Heart left ventricle (tissue), 16 donors: ENCODE measurements at places on chromosomes 6 and 20. TPM values are rescaled to one million over a fixed set of nuclear protein-coding genes. Genes with fewer than 3 reads are reported as not detected.

Gene LPIN3
- 12.8 TPM for polyA plus RNA-seq

DNA sequence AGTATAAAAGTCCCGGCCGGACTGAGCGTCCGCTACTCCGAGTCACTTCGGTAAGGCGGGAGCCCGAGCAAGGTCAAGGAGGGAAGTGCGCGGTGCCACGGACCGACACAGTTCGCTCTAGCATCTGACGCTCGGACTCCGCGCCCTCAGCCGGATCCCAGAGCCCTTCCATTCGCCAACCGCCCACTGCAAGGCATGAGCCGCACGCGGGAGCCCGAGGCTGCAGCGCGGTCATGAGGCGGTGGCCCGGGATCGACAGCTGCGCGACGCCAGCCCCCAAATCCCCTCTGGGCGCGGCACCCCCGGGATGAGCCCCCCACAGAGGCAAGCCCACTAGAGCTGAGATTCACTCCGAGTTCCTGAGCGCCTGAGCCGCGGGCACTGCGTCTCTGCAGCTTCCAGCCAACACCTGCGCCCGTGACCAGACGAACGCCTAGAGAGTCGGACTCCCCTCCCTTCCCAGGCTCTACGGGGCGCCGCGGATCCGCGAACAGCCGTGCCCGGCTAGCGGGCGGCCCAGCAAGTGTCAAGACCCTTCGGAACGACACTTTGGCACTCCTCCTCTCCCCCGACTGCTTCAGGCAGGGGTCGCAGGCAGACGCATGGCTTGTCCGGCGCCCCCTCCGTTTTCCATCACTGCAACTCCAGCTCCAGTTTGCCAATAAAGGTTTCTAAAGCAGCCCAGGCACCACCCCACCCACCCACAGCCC is 725 bp upstream of the ISM1 start:
- H3K27ac ChIP-seq: no peak overlapping the region
- H3K4me1 ChIP-seq: no peaks in the 10 kb centered on the region
- peaks cover 25% of the 10 kb centered on the region for H3K27me3 ChIP-seq
- peak overlapping the region; percentile 45 for H3K4me3 ChIP-seq
- peak; percentile 70 for DNase-seq

DNA sequence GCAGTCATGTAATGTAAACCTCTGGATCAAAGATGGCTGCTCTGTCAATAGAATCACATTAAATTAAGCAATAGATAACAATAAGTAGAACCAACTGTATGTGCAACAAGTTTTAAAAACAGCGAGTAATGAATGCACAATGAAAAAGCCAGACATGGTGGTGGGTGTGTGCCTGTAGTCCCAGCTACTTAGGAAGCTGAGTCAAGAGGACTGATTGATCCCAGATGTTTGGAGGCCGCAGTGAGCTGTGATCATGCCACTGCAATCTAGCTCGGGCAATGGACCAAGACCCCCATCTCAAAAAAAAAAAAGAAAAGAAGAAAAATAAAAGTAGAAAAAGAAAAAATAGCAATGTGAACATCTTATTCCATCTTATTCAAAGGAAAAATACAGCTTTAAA is 558.7 kb upstream of the MMS22L start:
- no peak overlapping the region for H3K27ac ChIP-seq
- no peaks in the 10 kb centered on the region for H3K36me3 ChIP-seq
- H3K4me1 ChIP-seq: no peaks in the 10 kb centered on the region
- no peak overlapping the region for H3K4me3 ChIP-seq
- H3K27me3 ChIP-seq: no peaks in the 10 kb centered on the region

Gene MPIG6B
- 0.23 TPM for polyA plus RNA-seq

GRCh38 chr20:51287628-51288413 is 254.7 kb downstream of the NFATC2 start:
- DNase-seq: no peak
- H3K27me3 ChIP-seq: no peaks in the 10 kb centered on the region
- no peaks in the 10 kb centered on the region for H3K4me1 ChIP-seq
- no peaks in the 10 kb centered on the region for H3K36me3 ChIP-seq
- no peak overlapping the region for H3K27ac ChIP-seq

DNA sequence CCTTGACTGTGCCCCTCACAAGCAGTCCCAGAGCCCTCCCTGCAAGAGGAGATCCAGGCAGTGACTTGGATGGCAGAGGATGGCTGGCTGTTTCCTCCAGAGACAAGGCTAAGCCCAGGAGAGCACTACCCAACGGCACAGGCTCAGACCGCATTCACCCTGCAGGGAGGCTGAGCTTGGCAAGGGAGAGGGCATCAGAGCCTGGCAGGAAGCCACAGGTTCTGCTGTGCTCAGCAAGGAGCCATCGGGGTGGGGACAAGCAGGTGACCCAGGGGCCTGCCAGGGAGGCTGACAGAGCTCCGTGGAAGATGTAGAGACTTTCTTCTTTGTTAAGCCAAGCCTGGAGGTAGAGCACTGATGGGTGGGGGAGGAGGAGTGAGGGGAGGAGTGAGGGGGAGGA is 159.2 kb upstream of the CST7 start:
- H3K4me3 ChIP-seq: no peak overlapping the region
- no peaks in the 10 kb centered on the region for H3K27me3 ChIP-seq
- DNase-seq: no peak
- H3K4me1 ChIP-seq: no peaks in the 10 kb centered on the region
- H3K27ac ChIP-seq: no peak overlapping the region
- H3K36me3 ChIP-seq: no peaks in the 10 kb centered on the region

- H3K36me3 ChIP-seq: no peaks in the 10 kb centered on the region
- no peak overlapping the region for H3K4me3 ChIP-seq
- no peak for DNase-seq
- H3K27ac ChIP-seq: no peak overlapping the region
- H3K27me3 ChIP-seq: no peaks in the 10 kb centered on the region
- no peaks in the 10 kb centered on the region for H3K4me1 ChIP-seq
Measured at GRCh38 chr6:130661077-130661476, 166.1 kb upstream of the SMLR1 start.

DNA sequence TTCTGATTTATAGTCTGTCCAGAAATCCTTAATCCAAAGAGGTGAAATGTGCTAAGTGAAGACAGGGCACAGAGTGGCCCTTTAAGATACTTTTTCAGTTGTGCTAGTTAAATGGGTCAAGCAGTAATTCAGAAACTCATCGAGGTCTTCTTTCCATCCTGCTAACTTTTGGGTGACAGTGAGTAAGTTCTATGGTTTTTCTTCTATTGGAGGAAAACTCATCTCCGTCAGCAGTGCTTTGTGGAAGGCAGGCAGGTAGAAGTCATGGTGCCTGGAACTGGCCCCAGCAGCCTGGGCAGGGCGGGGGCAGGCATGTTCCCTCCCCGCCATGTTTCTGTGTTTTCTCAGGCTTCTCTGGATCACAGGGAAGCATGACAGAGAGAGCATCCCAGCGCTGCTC is 66.5 kb upstream of the SCP2D1 start:
- H3K27me3 ChIP-seq: no peaks in the 10 kb centered on the region
- H3K27ac ChIP-seq: no peak overlapping the region
- no peak for DNase-seq
- no peaks in the 10 kb centered on the region for H3K36me3 ChIP-seq
- no peaks in the 10 kb centered on the region for H3K4me1 ChIP-seq

Gene PRELID3B
- 14.1 TPM for polyA plus RNA-seq

Gene SLC18B1
- polyA plus RNA-seq: 2.5 TPM

Gene TAAR6
- not detected for polyA plus RNA-seq

Gene NNAT
- polyA plus RNA-seq: 1.1 TPM

DNA sequence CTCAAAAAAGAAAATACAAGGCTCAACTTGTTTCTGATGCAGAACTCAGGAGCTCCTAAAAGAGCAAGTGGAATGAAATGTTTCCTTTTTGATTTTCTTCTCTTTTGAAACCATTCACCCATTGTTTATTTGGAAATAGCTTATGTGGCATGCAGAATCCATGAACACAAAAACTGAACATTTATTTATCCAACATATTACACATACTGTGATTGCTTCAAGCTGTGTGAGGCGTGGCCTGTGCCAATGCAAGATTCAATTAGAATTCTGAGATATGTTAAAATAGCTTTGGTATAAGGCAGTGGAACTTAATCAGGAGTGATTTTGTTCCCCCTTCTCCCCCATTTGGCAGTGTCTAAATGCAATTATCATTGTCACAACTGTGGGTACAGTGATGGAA is 45.9 kb upstream of the CARMIL1 start:
- H3K27ac ChIP-seq: no peak overlapping the region
- no peaks in the 10 kb centered on the region for H3K4me1 ChIP-seq
- H3K4me3 ChIP-seq: no peak overlapping the region

- DNase-seq: no peak
- no peaks in the 10 kb centered on the region for H3K36me3 ChIP-seq
- no peaks in the 10 kb centered on the region for H3K4me1 ChIP-seq
- H3K27me3 ChIP-seq: no peaks in the 10 kb centered on the region
- H3K27ac ChIP-seq: no peak overlapping the region
Measured at GRCh38 chr6:54285595-54285994, 22.6 kb upstream of the TINAG start.

DNA sequence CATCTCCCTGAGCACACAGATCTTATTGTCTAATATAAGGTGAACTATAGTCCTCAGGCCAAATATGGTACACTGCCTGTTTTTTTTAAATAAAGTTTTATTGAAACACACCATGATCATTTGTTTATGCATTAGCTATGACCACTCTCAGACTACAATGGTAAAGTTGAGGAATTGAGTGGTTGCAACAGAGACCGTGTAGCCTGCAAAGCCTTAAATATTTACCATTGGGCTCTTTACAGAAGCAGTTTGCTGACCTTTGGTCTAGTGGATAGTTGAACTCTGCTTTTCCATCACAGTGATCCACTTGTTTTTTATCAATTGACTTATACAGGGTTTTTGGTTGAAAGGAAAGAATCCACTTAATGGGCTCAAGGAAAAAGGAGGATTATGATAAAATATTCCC is 27.3 kb upstream of the METTL24 start:
- no peak overlapping the region for H3K27ac ChIP-seq
- no peaks in the 10 kb centered on the region for H3K36me3 ChIP-seq
- H3K4me1 ChIP-seq: peaks cover 8% of the 10 kb centered on the region
- DNase-seq: no peak

DNA sequence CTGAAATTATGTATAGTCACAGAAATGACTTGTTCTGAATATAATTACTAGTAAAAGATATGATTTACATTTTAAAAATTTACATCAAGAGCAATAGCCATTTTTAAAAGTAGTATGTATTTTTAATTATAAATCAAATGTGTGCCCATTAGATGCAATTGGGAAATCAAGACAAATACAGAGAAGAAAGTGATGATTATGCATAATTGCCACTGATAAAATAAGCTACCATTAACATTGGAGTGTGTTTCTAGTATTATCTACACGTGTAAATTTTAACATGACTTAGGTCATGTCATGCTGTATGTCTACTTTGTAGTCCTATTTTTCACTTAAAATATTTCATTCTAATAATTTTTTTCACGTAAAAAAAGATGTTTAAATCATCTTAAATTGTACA is 22.8 kb upstream of the MEI4 start:
- H3K27ac ChIP-seq: no peak overlapping the region
- H3K36me3 ChIP-seq: no peaks in the 10 kb centered on the region
- no peaks in the 10 kb centered on the region for H3K27me3 ChIP-seq

Gene TPD52L1
- 13.0 TPM for polyA plus RNA-seq

- peak; percentile 86 for DNase-seq
- H3K27ac ChIP-seq: no peak overlapping the region
- no peaks in the 10 kb centered on the region for H3K36me3 ChIP-seq
- no peak overlapping the region for H3K4me3 ChIP-seq
Measured at GRCh38 chr20:34312544-34313217, 9.5 kb upstream of the AHCY start.

DNA sequence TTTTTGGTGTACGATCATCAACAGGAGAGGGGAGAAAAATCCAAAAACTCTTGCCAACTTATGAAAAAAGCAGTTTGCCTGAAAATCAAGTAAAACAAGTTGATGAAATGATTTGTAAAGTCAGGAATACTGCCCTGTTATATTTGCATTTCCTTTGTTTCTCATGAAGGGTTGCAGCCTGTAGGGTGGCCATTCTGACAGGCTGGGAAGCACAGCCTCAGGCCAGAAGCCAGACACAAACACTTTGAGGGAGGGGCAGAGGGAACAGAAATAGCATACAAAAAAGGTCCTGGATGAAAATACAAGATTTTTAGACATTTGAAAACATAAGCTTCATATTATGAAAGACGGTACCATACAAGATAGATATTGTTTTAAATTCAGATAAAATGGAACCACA is 109.8 kb downstream of the DTNBP1 start:
- peaks cover 64% of the 10 kb centered on the region for H3K4me1 ChIP-seq
- H3K4me3 ChIP-seq: no peak overlapping the region
- no peak overlapping the region for H3K27ac ChIP-seq

DNA sequence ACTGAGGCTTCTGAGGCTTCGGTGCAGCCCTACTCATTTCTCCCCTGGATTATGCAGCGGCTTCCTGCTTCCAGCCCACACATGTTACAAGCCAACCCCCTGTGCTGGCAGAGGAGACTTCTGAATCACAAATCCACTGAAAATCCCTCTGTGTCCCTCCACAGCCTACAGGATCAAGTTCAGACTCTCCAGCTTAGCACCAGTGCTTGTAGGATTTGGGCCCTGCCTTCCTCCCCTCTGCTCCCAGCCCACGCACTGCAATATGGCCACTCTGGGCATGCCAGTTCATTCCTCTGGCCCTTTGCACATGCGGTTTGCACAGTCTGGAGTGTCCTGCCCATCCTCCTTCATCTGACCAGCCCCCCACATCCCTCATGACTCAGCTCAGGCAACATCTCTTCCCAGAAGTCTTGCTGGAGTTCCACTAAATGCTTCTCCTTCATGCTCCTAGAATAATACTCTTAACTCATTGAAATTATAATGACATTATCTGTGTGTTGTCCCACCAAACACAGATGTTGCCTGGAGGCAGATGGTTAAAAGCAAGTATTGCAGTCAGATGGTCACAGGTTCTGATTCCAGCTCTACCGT is 15.9 kb upstream of the MDGA1 start:
- H3K4me1 ChIP-seq: no peaks in the 10 kb centered on the region
- H3K27ac ChIP-seq: peak overlapping the region; percentile 46
- no peaks in the 10 kb centered on the region for H3K27me3 ChIP-seq
- H3K36me3 ChIP-seq: no peaks in the 10 kb centered on the region
- no peak for DNase-seq

- no peak overlapping the region for H3K27ac ChIP-seq
- DNase-seq: no peak
- no peaks in the 10 kb centered on the region for H3K4me1 ChIP-seq
- no peaks in the 10 kb centered on the region for H3K27me3 ChIP-seq
- no peaks in the 10 kb centered on the region for H3K36me3 ChIP-seq
Measured at GRCh38 chr6:6866656-6867403, 240.9 kb upstream of the RREB1 start.

Gene TREML2
- 0.07 TPM for polyA plus RNA-seq

- H3K4me3 ChIP-seq: no peak overlapping the region
- no peaks in the 10 kb centered on the region for H3K27me3 ChIP-seq
- no peak for DNase-seq
- H3K27ac ChIP-seq: no peak overlapping the region
- no peaks in the 10 kb centered on the region for H3K36me3 ChIP-seq
- peaks cover 4% of the 10 kb centered on the region for H3K4me1 ChIP-seq
Measured at GRCh38 chr6:134359302-134359701, 41.4 kb upstream of the SGK1 start.

Gene TNF
- polyA plus RNA-seq: 0.32 TPM

GRCh38 chr20:17875106-17875980 is 93.3 kb downstream of the SNX5 start:
- peak; percentile 56 for DNase-seq
- no peak overlapping the region for H3K27ac ChIP-seq
- no peaks in the 10 kb centered on the region for H3K36me3 ChIP-seq
- no peaks in the 10 kb centered on the region for H3K27me3 ChIP-seq
